ENCODE measurements at places on chromosomes 12 and 14.

GRCh38 chr12:122740351-122740750 is 9.7 kb upstream of the HCAR1 start:
- DNase-seq = no peak

DNA sequence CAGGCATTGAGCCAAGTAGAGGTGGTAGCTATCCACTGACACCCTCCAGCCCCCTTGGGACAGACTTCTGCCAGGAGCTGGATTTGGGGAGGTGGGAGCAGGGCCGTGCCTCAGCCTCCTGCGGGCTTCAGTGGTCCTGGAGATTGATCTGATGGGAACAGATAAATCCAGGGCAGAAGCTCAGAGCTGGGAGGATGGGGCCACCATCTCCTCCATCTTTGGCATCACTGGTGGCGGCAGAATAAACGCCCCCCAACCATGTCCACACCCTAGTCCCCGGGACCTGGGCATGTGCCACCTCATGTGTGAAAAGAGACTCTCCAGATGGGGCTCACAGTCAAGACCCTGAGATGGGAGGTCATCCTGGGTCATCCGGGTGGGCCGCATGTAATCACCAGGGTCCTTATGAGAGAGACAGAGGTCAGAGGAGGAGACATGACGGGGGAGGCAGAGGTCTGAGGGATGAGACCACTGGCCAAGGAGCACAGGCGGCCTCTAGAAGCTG is 209.6 kb upstream of the RTL1 start:
- no peak for DNase-seq

DNA sequence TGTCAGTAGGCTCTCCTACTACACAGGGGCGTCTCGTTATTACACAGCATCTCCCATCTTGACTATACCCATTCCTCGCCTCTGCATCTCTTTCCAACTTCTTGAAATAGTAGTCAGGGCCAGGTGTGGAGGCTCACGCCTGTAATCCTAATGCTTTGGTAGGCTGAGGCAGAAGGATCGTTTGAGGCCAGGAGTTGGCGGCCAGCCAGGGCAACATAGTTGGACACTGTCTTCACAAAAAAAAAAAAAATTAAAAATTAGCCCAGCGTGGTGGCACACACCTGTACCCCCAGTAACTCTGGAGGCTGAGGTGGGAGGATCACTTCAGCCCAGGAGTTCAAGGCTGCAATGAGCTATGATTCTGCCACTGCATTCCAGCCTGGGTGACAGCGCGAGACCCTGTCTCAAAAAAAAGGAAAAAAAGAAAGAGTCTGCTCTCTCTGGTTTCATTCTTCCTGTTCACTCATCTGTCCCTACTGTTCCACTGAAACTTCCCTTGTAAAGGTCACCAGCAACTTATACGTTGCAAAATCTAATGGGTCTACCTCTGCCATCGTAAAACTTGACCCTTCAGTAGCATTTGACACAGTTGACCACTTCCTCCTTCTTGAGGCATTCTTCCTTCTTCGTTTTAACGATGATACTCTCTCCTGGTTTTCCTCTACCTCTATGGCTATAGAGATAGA is 41.0 kb upstream of the PTGR2 start:
- no peak for DNase-seq

GRCh38 chr12:131365821-131366260 is 345.0 kb upstream of the SFSWAP start:
- DNase-seq = no peak

DNA sequence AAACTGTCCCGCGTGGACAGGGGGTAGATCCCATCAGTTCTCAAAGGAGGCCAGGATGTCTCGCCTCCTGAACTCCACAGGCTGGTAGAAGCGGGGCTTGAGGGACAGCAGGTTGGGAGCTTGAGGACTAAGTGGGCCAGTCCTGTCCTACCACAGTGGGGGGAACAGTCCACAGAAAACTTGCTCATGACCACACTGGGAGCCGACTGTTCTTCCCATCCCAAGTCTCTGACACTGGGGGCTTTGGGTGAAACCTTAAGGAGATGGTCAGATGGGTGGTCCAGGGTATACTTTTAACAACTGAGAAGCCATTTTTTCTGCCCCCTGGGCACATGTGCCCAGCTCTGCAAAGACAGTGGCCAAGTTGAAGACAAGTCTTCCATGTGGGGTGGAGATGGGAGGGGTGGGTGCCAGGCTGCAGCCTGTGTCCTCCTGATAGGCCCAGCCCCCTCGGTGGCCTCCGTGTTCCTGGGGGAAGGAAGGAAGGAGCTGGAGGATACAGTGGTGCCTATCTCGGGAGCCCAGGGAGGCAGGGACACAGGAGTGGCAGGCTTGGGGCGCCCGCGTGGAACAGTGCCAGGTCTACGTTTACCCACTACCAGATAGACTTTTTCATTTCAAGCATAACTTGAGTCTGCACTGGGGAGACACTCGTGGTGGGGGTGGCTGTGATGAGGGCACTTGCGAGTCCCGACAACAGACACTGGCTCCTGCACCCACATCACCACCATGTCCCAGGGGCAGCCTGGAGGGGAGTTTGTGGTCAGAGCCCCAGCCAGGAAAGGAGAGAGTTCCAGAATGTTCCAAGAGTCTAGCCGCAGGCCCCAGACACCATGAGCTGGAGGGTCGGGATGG is 14.7 kb downstream of the RHOF start:
- DNase-seq = no peak

DNA sequence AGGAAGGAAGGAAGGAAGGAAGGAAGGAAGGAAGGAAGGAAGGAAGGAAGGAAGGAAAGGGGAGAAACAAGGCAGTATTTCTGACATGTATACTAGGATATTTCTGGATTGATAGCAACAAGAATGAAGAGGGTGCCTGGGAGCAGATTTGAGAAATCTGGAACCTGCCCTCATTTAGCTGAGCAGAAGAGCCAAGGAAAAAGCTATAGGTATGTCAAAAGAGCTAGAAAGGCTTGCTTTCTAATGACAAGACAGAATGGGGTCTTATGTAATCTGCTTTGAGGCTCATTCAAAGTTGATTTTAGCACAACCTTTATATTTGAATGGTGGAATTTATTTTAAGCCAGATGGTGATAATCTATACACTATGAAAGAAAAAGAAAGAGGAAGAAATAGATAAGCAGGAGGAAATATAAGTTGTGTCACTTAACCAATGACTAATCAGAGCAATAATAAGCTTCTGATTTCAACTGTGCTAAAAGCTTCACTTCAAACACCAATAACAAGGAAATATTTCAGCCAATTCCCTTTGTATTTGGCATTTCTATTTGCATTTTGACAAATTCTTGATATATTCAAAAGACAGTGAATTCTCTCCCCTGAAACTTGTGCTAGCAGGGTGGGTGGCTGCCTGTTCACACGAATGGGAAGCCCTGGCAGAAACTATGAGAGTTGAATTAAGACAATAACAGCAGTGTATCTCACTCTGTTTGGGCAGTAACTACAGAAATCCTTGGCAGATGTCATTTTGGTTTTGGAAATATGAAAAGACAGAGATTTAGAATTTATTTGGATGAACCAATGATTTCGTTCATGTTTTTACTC is 76.3 kb upstream of the FLRT2 start:
- no peak for DNase-seq

DNA sequence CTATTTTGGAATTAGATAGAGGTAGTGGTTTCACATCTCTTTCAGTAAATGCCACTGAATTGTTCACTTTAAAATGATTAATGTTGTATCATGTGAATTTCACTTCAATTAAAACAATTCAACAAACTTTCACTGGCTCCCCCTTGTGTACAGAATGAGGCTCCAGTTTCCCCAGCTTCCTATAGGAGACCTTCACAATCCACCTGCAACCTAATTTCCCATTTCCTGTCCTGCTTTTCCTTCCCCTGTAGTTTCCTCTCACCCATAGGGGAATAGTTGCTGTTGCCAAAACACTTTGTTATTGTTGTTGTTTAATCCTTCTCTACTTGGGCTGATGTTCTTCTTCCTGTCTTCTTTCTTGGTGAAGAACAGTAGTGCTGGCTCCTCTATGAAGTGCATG is 59.8 kb downstream of the NPAS3 start:
- DNase-seq = no peak

DNA sequence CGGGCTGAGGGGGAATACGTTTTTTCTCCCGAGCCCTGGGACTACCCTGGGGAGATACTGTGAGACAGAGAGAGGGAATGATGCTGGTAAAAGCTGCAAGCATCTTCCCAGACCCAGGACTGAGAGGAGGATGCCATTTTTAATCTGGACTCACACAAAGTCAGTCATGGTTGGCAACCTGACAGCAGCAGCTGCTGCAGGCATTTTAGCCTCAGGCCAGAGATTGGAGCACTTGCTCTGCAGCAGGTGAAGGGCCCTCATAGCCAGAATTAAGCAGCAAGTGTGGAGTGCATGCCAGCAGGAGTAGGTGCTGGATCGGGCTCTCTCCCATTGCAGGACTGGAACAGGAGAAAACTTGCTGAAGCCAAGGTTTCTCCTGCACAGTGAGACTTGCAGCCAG is 361.1 kb upstream of the CLEC14A start:
- DNase-seq = no peak

DNA sequence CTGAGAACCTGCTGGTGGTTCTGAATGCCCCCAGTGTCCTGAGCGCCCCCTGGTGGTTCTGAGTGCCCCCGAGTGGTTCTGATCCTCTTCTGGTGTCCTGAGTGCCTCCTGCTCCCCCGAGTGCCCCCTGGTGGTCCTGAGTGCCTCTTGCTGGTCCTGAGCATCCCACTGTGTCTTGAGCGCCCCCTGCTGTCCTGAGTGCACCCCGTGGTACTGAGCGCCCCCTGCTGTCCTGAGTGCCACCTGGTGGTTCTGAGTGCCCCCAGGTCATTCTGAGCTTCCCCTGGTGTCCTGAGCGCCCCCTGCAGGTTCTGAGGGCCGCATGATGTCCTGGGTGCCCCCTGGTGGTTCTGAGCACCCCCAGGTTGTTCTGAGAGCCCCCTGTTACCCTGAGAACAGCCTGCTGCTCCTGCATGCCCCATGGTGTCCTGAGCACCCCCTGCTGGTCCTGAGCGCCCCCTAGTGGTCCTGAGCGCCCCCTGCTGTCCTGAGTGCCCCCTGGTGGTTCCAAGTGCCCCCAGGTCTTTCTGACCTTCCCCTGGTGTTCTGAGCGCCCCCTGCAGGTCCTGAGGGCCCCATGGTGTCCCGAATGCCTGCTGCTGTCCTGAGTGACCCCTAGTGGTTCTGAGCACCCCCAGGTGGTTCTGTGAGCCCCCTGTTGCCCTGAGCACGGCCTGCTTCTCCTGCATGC is 1165.4 kb downstream of the TMEM121 start:
- DNase-seq = no peak

DNA sequence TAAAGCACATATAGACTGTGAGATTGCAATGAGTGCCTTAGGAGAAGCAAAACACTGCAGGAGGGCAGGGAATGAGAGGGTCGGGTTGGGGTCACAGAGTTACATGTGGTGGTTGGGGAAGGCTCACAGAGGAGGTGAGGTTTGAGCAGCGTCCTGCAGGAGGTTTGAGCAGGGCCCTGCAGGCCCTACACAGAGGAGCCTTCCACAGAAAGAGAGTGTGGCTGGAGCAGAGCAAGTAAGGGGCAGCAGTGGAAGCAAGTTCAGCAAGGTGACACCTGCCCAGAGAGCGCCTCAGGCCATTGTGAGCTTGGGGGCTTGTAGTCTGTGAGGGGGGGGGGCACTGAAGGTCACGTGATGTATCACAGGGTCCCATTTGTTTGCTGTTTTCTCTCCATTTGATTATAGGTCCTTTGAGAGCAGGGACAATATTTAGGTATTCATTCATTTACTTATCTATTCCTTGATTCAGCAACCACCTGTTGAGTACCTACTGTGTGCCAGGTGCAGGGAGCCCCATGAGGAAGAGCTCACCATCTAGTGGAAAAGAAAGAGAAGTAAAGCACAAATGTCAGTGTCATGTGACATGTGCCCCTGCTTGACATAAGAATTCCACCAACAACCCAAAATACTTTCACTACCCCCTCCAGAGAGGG is 56.6 kb downstream of the GALNT16 start:
- DNase-seq = no peak

- no peak for DNase-seq
These were observed 22.3 kb upstream of the MED13L start for GRCh38 chr12:116299665-116300328.

GRCh38 chr14:70359076-70359424 is 433 bp downstream of the COX16 start:
- no peak for DNase-seq

Data from activated effector memory CD4-positive, alpha-beta T cell treated with Interleukin-2 at 50 U/mL for 16 hours (primary cell).